ENCODE measurements at places on chromosomes 3 and 15.

GRCh38 chr3:173501931-173502489 lies 104.5 kb downstream of the NLGN1 start:
- DNase-seq: no peak

- no peak for DNase-seq
Observed at GRCh38 chr3:136750209-136750896, 1.8 kb downstream of the STAG1 start.

- peak; percentile 43 for DNase-seq
Observed at GRCh38 chr3:198080521-198081384, 120.7 kb downstream of the LMLN start.

- no peak for DNase-seq
Observed at GRCh38 chr15:101456057-101456739, 33.3 kb downstream of the PCSK6 start.

DNA sequence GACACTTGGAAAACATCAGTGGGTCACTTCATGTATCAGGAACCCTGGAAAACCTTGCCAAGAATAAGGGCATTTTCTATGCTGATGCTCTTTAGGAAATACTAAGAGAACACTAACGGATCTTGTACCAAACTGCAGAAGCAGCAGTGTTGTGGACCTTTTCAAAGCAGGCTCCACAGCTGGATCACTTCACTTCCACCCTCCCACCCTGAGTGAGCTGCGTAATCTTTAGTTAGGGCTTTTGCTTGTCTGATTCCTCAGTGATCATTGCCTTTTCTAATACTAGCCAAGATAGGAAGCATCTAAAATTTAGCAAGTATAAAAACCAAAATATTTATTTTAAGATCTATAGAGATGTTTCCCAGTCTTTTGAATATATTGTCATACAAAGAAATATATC lies 229.0 kb downstream of the EPHA6 start:
- no peak for DNase-seq

DNA sequence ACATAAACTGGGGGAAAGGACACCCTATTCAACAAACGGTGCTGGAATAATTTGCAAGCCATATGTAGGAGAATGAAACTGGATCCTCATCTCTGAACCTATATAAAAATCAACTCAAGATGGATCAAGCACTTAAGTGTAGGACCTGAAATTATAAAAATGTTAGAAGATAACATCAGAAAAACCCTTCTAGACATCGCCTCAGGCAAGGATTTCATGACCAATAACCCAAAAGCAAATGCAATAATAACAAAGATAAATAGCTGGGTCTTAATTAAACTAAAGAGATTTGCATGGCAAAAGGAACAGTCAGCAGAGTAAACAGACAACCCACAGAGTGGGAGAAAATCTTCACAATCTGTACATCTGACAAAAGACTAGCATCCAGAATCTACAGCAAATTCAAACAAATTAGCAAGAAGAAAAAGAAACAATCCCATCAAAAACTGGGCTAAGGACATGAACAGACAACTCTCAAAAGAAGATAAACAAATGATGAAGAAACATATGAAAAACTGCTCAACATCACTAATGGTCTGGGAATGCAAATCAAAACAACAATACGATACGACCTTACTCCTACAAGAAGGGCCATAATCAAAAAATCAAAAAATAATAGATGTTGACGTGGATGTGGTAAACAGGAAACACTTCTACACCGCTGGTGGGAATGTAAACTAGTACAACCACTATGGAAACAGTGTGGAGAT lies 408.7 kb downstream of the CNTN6 start:
- DNase-seq: no peak

GRCh38 chr3:123788710-123789109 lies 95.4 kb downstream of the MYLK start:
- DNase-seq: no peak

- DNase-seq: no peak
Observed at GRCh38 chr15:44788748-44789147, 52.4 kb downstream of the TRIM69 start.

DNA sequence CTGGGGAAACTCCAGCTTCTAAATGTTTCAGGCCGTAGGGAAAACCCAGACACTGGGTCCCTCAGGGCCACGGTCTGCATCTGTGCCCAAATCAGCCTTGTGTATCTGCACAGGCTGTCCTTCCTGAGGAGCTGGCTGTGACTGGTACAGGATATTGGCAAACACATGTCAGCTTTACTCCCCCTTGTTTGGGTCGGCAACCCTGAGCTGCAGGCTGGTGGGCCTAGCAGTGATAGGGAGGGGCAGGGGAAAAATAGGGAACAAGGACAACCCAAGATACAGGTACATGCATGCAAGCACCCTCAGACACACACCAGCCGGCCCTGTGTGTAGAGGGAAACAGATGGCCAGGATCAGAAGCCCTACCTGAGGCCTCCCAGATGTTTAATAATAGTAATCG lies 28.7 kb upstream of the HCN4 start:
- no peak for DNase-seq

DNA sequence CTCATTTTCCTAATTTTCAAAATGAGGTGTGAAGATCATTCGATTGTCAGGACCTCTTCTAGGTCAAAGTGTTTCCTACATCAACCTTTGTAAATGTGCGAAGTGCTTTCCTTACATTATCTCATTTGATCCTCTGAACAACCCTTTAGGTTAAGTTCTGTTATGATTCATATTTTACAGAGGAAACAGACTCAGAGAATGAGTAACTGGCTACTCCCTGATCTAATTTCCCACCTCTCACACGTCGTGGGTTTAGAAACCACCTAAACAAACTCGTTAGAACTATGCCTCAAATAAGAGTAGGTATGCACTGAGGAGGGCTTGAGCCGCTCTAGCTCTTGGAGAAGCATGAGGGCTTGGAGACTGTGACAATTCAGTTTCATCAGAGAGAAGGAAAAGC lies 148.6 kb downstream of the CD47 start:
- no peak for DNase-seq

GRCh38 chr3:129577925-129578786 lies 28.3 kb downstream of the PLXND1 start:
- no peak for DNase-seq

Data from HTR-8/SVneo (cell line).